ENCODE measurements at places on chromosomes 13 and 19.
A peak's percentile ranks its signal among the peaks of the same experiment; 100 is the strongest.

DNA sequence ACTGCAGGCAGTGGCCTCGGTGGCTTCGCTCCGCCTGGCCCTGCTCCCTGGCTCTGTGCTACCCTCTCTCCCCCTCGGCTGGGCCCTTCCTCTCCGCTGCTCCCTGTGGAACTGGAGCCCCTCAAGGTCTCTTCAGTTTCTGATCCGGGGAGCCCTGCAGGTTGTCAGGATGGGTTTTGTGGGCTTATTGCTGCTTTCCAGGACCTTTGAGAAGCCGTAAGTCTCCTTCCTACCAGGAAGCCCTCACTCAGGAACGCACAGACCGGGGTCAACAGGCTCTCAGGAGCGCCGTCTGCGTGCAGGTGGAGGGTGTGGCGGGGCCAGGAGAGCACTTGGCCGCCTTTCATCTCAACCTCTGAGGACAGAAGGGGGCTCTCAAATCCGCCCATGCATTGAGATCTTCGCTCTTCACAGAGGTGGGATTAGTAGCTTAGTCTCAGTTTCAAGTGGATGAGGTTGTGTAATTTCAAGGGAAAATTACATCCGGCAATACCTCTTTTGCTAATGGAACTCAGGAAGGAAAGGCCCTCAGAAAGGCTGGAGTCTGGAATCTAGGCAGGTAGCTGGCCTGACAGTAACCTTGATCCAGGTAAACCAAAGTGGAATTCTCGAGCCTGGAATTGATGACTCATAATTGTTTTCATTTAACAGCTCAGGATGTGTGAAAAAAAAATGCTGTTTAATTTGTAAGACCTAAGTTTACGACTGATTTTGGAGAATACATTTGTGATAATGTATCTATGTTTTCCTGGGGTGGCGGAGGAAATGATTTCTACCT lies 102.0 kb downstream of the ATP11A start:
- DNase-seq = no peak

DNA sequence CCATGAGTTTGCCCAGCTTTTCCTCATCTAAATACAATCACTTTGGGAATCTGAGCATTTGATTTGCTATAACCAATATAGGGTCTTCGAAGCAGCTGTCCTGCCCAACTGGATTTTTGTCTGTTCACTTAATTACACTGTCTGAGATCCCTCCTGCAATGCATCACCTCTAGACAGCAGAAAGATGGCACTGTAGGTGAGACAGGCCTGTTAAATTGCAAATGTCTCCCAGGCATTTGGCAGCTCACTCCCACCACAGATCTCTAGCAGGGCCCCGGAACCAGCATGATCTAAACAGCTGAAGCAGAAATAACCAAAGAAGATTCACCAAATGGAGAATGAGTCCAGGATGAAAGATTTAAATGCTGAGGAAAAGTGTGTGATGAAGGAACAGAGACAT lies 41.9 kb upstream of the SERPINE3 start:
- no peak for DNase-seq

DNA sequence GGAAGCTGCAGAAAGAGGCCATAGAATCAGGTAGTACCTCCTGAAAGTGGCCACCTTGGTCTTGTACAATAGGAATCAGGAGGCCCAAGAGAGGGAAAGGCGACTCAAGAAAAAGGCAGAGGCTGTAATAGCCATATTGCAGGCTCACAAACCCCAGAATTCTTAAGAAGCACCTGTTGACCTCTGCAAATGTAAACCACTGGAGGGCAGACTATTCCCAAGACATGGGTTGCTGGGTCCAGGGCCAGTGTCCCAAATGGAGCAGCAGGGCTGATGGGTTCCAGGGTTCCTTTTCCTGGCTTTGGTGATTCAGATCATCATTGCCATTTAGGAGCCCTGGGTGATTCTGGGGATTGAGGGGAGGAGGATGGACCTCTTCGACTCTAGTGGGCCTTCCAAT lies 167.6 kb downstream of the B3GLCT start:
- no peak for DNase-seq

GRCh38 chr13:20475927-20476691 lies 49.5 kb downstream of the CRYL1 start:
- DNase-seq = no peak

DNA sequence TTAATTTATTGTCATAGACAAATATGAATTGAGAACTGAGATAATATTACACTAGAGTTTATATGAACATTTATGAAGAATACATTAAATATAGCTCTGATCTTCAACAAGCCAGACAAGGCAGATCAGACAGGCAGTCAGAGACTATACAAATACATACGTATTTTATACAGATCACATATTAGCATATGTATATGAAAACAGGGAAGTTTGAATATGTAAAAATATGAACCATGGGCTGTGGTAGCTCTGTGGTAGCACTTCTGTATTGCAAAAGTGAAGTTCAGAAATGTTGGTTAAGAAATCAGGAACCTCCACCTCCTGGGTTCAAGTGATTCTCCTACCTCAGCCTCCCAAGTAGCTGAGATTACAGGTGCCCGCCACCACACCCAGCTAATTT lies 20.7 kb downstream of the GPR180 start:
- peak; percentile 43 for DNase-seq

DNA sequence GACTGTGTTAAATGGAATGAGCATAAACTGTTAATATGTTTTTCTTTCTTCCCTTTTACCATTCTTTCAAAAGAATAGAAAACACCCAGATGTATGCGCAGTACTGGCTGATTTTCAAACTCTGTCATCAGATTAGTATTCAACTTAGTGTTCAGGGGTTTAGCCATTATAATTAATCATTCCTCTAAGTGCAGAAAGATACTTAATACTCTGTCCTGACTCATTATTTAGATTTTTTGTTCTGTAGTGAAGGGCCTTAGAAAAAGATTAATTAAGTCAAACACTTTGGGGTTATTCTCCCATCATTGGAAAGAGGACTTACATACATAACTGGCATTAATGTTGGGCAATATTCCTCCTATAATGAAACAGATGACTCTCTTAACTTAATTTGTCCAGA lies 1316.7 kb upstream of the SLC10A2 start:
- DNase-seq = no peak

GRCh38 chr13:24355103-24355502 lies 45.7 kb downstream of the C1QTNF9 start:
- DNase-seq = no peak

DNA sequence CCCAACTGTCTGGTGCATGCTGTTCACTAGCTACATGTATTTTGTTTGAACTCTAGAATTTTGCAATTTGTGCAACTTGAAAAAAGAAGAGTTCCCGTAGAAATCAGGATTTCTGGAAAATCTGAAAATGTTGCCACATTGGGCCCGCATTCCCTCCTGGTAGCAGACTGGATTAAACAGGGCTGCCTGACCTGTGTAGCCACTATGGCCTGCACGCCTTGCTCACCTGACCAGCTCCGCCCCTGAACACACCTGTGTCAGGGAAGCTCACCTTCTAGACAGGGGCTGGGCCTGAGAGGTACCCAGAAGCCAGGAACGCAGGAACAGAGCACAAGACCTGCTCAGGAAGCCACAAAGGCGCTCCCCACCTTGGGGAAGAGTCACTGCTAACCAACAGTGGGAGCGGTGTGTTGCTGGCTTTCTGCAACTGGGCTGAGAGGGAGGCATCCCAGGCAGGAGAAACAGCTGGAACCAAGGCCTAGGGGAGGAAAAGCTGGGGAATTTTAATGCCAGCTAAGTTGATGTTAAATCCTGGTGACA lies 106.5 kb downstream of the UQCRFS1 start:
- no peak for DNase-seq

GRCh38 chr19:33795370-33796163 lies 1.1 kb upstream of the KCTD15 start:
- DNase-seq = peak; percentile 83

GRCh38 chr13:50401049-50401505 lies 385.8 kb downstream of the KCNRG start:
- DNase-seq = peak; percentile 43

DNA sequence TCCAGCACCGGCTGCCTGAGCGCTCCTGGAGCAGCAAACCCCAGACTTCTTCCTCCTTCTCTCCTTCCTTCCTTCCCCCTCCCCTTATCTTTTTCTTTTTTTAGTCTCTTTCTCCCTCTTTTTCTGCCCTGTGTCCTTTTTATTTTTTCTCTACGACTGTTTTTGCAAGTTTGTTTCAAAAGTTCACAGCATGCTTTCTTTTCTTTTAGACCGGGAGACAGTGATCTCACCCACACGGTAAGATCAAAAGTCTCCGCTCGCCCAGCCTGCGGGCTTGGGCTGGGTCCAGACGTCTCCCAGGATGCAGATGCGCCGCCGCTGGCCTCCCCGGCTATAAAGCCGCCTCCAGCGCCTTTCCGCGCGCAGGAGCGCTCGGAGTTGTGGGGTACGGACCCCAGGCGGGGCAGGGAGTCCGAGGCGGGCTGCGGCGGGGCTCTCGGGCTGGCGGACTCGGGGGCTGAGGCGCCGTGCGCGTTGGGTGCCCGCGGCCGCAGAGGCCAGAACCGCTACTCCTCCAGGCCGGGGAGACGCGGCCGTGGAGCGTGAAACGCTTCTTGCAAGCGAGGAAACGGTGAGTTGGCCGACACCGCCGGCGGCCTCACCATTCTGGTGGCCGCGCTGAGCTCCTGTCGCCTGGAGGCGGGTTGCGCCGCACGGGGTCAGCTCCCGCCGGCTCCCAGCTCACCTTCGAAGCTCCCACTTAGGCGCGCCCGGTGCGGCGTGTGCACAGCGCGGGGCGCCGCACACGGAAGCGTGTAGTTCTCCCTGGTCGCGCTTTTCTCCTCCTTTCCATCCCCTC lies 2.0 kb upstream of the TSHZ3 start:
- DNase-seq = no peak

DNA sequence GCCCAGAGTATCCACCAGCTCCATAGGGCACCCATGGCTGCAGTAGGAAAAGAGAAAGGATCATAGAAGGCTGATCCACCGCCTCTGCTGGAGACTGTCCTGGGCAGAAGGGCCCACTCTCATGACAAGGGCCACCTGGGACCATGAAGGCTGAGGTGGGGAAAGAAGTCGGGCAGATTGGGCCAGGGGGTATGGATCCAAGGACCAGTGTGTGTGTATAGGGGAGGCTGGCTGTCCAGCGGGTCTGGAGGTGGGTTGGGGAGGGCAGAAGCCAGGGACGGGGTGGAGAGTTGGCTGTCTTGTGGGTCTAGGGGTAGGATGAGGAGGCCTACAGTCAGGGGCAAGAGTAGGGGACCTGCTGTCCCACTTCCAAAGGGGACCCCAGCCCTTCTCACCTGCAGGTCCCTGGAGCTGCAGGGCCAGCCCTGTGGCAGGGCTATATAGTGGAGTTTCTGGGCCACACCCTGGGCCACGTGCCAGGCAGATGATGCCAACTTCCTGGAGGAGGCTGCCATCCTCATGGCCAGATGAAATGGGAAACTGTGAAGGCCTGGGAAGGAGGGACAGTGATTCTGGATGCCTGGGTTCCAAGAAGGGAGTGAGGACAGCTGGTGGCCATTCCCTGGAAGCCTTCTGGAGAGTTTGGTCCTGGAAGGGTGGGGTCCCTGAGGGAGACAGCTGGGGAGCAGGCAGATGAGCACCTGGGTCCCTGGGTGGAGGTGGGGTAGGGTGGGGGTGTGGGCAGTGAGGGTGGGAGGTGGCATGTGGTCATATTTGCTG lies at the start of gene FCGBP:
Gene FCGBP (minus strand): TSS at position 51 of the 780 bp plus-strand sequence.
- DNase-seq = no peak

DNA sequence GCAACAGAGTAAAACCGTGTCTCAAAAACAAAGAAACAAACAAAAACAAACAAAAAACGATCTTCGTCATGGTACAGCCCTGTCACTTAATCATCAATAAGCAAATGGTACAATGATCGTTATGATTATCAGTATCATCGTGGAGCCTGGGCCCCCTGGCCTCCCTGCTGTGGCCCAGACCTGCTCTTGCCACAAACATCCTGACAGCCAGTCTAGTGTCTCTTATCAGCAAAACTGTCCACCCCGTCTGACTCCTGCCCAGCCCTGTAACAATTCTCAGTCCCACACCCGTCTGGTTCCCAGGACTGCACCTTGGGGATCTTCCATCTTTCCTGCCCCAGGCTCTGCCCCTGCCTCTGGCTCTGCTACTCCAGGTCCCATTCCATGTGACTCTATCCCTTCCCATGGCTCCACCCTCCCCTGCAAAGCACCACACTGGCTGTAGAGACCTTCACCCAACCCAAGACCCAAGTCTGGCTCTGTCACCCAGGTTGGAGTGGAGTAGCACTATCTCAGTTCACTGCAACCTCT lies 5.7 kb downstream of the ZNF653 start:
- DNase-seq = no peak

- DNase-seq = no peak
Measured at GRCh38 chr13:86757236-86757978, 913.8 kb upstream of the SLITRK5 start.

- DNase-seq = no peak
Measured at GRCh38 chr13:95385798-95386197, 84.5 kb upstream of the ABCC4 start.

DNA sequence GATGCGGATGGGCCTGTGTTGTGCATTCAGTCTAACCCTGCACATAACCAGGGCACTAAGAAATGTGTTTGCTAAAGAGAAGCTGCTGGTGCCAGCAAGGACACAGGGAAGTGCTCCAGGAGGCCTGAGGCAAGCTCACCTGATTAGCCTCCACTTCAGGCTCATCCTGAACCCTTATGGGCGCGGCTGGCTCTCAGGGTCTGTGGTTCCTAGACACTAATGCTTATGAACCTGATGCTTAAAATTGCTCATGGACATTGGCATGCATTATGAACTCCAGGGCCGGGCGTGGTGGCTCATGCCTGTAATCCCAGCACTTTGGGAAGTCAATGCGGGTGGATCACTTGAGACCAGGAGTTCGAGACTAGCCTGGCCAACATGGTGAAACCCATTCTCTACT lies 34.3 kb downstream of the SERP2 start:
- no peak for DNase-seq

GRCh38 chr13:60261432-60262351 lies 98.0 kb upstream of the DIAPH3 start:
- no peak for DNase-seq

DNA sequence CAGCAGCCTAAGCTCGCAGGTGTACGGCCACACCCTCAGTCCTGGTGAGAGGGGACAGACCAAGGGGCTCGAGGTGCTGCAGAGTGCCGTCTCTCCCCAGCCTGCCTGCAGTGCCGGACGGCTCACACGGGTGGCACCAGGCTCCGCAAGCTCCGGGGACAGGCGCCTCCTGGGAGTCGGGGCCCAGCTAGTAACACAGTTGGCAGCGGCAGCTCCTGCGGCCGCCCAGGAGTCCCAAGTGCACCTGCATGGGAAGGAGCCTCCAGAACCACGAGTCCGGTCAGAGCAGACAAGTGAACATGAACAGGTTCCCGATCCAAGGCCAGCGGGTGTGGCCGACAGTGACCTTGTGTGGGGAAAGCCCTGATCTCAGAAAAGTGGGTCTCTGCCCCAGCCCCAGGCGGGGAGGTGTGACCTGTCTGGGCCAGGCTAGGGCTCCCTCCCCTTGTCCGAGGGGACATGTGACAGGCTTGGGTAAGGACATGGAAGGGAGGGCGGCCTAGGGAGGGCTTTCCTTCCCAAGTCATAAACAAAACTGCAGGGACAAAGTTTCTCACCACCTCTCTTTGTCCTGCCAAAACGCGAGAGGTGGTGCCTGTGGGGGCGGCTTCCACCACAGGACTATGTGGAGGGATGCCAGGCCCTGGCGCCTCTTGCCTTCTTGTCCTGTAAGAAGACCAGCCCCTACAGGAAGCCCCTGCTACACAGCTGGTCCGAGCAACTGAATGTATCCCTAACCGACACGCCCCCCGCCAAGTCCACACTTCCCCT lies 46.5 kb downstream of the MLLT1 start:
- no peak for DNase-seq
